ENCODE measurements at places on chromosomes 11 and 22.

DNA sequence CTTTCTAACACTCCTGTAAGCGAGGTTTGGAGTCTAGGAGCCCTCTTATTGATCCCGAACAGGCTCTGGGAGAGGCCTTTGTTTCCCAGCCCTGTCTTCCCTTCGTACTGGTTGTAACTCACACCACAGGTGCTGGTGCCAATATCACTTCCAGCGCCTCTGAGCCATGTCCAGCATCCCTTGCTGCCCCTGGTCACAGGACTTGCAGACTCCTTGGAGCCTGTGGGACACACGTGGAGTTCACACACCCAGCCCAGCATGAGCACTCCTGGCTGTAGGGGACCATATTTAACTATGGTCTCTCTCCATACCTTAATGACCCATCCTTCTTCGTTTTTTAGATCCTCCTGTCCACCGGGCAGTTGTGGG, 2.2 kb downstream of the ZBTB16 start:
- no peak for DNase-seq

DNA sequence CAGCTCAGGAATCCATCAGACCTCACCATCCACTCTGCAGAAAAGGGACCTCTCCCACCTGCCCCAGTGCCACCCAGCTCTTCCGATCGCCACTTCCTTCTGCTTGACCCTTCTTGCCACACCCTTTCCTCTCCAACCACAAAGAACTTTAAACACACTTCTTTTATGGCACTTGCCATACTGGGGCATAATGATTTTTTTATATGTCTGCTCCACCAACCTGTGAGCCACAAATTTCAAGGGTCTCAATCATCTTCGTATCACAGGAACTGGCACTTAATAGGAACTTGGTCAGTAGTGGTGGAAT, 11.7 kb upstream of the MYH9 start:
- no peak for DNase-seq

GRCh38 chr22:35539910-35540594, 579 bp upstream of the RASD2 start:
- peak; percentile 54 for DNase-seq

DNA sequence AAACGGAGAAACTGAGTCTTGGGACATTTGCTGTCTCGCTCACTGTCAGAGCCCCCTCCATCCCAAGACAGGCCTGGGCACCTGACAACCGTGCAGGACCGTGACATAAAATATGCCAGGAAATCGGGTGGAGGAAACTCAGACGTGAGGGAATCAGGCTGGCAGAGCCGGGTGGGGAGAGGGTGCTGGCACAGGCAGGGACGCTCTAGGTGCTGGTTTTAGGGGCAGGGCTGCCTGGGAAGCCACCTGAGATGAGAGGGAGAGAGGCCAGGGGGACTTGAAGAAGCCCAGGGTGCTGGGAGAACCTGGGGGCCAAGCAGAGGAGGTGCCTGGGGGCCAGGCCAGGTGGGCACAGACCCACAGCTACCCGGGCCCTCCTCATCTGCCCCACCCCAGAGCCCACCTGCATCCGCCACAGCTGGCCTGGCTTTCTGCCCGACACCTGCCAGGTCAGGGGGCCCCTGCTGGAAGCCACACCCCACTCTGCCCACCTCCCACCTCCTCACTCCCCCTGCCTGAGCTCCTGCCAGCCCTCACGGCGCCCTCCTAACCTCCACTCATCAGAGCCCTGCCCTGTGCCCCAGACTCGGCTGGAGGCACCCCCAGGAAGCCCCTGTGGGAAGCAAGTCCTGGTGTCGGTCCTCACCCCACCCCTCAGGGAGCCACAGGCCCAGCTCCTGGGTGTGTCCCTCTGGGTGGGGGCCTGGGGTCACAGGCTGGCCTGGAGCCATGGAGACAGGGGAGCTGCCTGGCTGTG, 27.3 kb upstream of the MUC5AC start:
- no peak for DNase-seq

GRCh38 chr11:21398195-21398594, 728.8 kb downstream of the NELL1 start:
- no peak for DNase-seq

DNA sequence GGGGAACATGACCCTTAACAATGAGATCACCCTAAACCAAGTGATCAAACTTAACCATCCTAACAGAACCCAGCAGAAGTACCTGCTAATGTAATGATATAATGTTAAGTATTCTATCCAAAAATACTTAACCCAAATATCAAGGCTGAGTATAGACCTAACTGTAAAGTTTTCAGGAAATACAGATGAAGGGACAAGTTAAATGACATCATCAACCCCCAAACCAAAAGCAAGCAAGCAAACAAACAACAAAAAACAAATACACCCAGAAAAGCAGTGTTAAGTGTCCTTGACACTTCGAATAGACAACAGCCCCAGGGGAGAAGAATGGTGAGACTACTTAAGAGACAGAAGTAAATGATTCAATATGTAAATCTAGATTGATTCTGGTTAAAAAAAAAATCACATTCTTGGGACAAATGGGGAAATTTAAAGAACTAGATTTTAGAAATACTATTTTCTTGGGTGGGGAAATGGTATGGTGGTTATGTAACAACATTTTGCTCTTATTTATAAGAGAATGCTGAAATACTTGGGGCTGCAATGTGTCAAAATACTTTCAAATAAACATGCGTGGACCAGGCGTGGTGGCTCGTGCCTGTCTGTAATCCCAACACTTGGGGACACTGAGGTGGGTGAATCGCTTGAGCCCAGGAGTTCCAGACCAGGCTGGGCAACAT, 2.5 kb downstream of the CSTF3 start:
- DNase-seq, result no peak

- no peak for DNase-seq
These were observed 29.0 kb downstream of the NECTIN1 start for GRCh38 chr11:119700030-119700429.

DNA sequence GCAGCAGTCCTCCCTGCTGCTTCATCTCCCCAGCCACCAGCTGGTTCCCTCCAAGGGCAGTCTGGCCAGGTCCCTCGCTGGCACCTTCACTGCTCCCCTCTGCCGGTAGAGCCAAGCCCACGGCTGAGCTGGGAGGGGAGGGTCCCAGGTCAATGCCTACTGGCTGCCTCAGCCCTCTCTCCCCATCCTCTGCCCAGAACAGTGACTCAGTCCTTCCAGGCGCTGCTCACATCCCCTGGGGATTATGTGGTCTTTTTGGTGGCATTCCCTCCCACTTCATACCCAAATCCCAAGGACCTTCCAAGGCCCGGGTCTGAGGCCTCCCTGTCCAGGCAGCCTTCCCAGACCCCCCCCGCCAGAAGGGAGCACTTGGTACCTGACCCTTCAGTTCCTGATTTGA, 44.9 kb downstream of the WNT7B start:
- DNase-seq, result no peak

DNA sequence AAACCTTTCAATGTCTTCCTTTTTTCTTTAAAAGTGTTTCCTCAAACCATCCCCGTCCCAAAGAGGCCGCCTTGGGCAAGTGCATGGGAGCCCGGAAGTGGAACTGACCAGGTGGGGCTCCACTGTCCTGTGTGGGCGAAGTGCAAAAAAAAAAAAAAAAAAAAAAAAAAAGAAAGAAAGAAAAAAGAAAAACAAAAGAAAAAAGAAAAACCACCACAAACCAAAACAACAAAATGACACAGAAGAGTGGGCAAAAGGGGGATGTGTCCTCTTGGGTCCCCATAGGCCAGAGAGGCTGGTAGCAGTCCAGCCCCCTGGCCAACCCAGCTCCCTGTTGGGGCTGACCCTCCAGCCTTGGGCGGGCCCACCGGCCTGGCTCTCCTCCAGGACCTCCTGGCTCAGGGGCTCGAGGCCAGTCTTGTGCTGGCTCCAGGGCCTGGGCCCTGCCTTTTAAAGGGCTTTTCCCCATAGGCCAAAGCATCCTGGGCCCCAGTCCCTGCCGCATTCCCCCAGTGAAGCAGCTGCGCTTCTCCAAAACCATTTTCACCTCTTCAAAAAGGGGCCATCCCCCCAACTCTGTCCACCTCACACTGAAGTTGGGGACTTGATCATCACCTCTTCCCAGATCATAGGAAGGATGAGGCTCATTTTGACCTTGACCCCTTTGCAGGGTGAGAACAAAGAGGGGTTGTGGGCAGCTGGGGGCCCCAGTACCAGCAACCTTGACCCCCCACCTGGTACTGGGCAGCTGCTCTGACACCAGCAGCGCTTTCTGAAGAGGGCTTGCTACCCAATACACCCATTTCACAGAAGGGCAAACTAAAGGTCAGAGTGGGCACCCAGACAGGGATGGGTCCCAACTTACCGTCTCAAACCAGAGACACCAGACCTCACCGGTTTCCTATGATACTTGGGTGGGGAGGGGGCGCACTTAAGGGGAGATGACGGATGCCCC, 9.4 kb downstream of the CBX6 start:
- DNase-seq, result no peak

GRCh38 chr11:93166862-93167261, 30.9 kb downstream of the SLC36A4 start:
- DNase-seq, result no peak

DNA sequence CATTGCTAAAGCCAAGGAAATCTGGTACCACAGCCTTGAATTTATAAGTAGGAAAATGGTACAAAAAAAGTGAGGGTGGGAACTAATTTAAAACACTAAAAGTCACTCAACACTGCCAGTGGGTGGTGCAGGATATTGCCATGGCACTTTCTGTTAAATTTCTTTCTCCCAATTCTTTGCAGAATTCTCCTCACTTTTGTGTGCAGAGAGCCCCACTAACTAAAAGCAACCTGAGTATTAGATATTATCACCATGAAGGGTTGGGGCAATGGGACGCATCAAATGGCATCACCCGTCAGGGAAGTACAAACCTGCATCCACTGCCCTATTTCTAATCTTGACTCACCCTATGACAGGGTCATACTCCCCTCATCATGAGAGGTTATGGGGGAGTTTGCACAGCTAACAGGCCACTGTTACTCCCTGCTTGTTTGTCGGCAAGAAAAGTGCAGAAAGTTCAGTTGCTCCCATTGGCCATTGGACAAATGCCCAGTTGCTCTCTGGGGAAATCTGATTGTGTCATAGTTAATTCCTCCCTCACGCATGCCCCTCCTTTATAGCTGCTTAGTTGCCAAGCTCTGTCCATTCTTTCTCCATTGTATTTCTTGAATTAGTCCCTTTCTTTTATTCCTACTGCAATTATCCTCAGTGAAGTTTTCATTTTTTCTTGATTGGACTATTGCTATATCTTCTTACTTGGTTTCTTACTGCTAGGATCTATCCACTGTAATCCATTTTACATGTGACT, 93.8 kb upstream of the BLID start:
- DNase-seq, result no peak

GRCh38 chr11:44005063-44005701, 42.6 kb upstream of the ACCSL start:
- DNase-seq, result no peak

DNA sequence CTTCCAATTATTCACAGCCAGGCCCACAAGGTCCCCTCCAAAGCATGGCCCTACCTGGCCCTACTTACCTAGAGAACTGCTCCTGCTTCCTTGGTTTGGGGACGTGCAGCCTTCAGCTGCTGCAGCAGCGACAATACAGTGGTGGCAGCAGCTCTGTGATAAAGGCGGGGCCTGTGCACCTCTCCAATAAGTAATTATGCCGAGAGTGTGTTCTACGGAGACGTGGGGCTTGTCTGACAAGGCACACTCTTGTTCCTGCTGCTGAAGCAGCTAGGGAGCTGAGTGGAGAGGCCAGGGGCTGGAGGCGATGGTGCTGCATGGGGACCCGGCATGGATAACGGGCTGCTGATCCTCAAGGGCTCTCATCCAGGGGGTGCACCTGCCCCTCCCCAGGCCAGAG, 98.0 kb upstream of the THY1 start:
- DNase-seq, result no peak

- DNase-seq, result no peak
These were observed 43.5 kb upstream of the CYP2D6 start for GRCh38 chr22:42174062-42174461.

DNA sequence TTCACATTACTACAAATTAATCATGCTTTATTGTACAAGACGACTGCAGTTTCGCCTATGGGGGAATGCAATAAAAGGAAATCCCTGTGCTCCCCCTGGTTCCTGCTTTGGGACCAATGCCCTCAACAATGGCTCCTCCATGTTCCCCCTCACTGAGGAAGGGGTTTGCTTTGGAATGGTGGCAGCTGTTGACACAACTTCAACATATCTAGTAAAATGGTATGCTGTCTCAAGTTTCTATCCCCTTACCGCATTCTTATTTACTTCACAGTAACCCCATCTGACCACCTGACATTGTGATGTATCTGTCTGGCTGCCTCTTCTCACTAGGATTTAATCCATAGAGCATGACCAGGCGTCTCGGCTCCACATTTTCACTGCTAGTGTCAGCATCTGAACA, 48.8 kb downstream of the PIWIL3 start:
- no peak for DNase-seq

GRCh38 chr11:26843539-26843938, 121.7 kb upstream of the SLC5A12 start:
- DNase-seq, result no peak

DNA sequence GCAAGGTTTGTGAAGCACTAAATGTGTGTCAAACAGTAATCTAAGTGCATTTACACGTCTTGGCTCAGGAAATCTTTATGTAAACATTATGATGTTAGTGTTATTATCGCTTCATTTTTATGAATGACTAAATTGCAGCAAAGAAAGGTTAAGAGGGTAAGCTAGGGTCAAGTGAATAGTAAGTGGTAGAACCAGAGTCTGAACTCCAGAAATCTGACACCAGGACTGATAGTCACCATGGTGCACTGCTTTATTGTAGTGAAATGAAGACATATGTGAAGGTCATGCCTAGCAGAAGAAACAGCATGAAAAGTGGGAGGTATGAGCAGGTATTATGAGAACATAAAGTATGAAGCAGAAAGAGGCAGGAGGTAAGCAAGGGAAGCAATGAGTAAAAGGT, 368.7 kb upstream of the TENM4 start:
- DNase-seq, result no peak

- DNase-seq, result no peak
These were observed 73.7 kb downstream of the MTMR3 start for GRCh38 chr22:29956680-29957079.

DNA sequence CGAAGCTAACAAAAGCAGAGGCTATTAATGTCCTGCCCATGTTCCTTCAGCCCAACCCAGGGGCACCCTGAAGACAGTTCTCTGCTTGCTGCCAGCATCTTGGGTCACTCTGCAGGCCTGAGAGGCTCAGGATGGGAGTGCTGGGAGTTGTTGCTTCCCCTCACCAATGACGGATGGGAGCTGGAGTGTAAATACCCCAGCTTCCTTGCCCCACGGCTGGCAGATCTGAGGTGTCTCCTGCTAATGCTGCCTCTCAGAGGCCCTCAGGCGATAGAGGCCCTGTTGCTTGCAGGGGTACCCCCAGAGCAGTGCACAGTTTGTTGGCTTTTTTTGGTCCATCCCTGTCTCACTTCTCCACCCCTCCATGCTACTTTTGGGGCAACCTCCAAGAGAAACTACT, 32.9 kb downstream of the IFT27 start:
- no peak for DNase-seq
